ENCODE measurements at places on chromosomes 7 and 10. TPM values are rescaled to one million over a fixed set of nuclear protein-coding genes. Genes with fewer than 3 reads are reported as not detected.

DNA sequence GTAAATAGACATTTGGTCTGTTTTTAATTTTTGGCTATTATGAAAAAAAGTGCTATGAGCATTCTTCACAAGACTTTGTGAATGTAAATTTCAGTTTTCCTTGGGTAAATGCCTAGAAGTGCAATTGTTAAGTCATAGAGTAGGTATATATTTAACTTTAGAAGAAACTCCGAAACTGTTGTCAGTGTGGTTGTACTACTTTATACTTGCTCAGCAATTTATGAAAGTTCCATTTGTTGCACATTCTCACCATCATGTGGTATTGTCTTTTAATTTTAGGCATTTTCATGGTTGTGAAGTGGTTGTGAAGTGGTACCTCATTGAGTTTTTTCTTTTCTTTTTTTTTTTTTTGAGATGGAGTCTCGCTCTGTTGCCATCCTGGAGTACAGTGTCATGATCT lies 60.0 kb downstream of the TYW1 start:
- DNase-seq, result no peak

- no peak for DNase-seq
Observed at GRCh38 chr7:151871904-151872303, 5.0 kb downstream of the PRKAG2 start.

- DNase-seq, result no peak
Observed at GRCh38 chr10:117140525-117140902, 2.4 kb upstream of the VAX1 start.

GRCh38 chr10:97280783-97281182 lies 11.7 kb downstream of the ARHGAP19 start:
- DNase-seq, result no peak

The CNNM1 gene
- total RNA-seq, result not detected

The SPAM1 gene
- not detected for total RNA-seq

GRCh38 chr7:139367438-139368155 lies 7.9 kb downstream of the LUC7L2 start:
- no peak for DNase-seq

The CALML3 gene
- not detected for total RNA-seq

DNA sequence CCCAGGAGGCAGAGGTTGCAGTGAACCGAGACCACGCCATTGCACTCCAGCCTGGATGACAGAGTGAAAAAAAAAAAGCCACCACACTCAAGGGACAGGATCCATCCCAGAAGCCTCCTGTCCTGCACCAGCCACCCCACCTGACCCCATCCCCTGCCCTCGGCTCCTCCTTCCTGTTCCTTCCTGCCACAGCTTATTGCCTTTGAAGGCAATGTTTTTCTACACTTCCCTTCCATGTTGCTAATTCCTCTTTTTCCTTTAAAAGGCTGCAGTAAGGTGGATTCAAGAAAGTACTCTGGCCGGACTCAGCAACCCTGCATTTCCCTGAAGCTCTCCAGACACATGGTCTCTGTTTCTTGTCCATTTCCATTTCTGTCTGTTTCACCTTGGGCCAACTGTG lies 80.9 kb downstream of the FAM171A1 start:
- DNase-seq, result no peak

The DGKB gene
- not detected for total RNA-seq

The SFTPA1 gene
- not detected for total RNA-seq

DNA sequence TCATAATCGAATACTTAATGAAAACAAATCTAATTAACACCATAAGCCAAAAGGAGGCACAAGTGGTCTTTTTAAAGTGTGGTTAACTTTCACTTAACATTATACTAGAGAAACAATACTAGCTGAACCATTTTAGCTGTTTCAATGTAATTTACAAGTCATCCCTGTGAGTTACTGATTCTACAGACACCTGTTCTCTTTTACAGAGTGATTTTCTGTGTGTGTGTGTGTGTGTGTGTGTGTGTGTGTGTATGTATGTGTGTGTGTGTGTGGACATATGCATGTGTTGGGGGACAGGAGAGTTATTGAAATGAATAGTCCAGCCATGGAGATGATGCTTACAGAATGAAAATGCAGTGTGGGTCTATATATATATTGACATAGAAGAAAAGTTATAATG lies 200.2 kb downstream of the DNAJC1 start:
- no peak for DNase-seq

- DNase-seq, result no peak
Observed at GRCh38 chr10:83862723-83863122, 276.6 kb upstream of the GHITM start.

The PPP1R17 gene
- total RNA-seq, result not detected

DNA sequence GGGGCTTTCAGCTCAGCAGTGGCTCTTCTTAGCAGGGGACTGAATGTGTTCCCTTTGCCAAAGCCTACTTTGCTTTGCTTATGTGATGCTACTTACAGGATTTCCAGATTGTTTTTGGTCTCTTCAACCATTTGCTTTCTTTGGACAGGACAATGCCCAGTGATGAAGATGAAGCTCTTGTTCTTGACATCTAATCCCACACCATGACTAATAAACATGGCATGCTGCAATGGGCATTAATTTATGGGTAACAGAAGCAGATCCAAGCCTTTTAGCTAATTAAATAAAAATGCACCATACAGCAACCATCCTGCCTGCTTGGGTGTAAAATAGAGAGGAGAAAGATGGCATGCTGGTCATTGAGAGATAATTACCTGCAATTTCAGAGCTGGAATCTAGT lies 175.5 kb upstream of the ITGB1 start:
- no peak for DNase-seq

The CLDN3 gene
- total RNA-seq, result not detected

DNA sequence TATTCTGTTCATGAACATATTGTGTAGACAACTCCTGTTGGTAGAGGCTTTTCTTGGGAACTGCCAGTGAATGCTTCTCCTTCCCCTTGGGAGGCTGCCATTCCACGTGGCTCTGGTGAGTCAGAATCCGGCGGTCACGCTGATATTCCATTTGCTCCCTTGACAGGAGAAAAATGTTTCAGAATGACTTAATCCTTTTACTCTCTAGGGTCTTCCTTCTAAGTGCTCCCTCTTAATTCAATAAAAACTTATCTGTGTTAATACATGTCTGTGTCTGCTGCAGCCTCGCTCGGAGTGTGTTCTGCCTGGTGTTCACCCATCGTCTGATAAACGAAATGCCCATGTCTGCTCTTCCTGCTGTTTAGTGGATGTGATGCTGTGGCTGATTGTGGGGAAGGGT lies 278.6 kb downstream of the ARHGAP12 start:
- no peak for DNase-seq

DNA sequence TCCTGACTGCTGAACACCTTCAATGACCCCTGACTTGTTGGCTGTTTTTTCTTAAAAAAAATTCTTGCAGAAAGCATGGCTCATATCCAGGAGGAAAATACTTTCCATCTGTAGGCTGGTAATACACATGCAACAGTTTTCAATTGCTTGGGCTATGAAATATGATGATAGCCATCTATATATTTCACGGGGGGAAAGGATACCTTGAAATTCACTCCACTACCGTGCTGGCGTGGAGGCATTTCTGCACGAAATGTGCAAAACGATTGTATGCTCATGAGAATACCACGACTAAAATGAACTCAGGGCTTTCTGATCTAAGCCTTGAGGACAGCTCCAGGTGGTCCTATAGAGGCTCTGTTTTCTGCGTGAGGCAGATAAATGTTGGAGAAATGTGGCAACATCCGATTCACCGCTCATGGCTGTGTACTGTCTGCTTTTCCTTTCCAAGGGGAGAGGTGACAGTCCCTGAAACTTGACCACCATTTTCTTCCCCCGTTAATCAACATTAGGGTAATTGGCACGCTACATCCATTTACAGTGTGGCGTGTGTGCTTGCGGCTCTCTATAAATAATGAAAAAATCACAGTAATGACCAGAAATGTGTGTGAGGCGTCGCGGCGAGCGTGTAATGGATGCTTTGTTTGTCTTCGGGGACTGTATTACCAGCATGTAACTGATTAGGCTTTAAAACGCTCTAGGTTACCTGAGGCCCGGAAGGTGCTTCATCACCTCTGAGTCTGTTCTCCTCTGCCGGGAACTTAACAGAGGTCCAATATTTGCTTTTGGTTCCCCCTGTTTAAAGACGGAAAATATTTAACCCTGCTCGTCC lies 12.8 kb upstream of the CARD11 start:
- no peak for DNase-seq

DNA sequence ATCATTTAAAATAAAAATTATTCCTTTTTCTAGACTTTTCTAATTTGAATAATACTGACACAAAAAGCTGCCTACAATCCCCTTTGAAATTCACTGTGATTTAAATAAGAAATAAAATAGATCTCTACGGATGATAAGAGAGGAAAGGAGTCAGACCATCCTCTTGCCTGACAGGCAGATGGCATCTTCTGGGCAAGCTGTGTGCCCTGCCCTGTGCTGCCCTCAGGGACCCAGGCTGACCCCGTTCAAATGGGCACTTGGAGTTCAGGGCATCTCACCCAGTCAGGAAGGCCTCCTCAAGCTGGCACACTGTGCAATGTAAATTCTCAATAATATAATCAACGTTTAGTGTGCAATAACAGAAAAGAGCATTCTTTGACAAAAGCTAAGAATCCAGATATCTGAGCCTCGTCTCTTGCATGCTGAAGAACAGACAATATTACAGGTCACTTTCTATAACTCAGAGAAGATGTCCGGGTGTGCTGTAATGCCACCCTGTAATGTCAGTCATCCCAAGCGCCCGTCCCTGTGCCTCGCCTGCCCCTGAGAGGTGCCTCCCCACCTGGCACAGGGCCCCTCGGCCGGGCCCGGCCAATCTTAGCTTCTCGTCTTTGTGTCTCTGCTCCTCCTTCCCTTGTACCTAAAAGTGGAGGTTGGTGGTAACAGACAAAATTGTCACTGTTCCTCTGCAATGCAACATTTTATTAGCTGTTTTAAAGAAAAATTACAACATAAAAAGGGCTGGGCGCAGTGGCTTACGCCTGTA lies 263.3 kb downstream of the COBL start:
- DNase-seq, result no peak

DNA sequence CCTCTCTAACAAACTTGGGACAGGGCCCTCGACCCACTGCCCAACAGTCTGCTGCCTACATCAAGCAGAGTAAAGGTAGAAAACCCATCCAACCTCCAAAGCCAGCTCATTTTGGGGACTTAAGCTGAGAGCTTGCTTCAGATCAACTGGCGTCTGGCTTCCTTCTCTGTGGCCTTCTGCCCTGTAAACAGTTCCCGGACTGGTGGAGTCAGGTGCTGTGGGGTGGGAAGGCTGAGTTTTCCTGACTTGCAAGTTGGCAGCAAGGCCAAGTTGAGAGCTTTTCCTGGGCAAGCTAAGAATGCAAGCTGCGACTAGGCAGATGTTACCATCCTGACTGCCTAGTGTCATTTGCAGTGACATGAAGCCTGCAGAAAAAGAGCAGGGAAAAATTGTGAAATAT lies 3.7 kb downstream of the GALNT17 start:
- DNase-seq, result no peak

- DNase-seq, result no peak
Observed at GRCh38 chr7:29328811-29329210, 134.2 kb downstream of the CHN2 start.

GRCh38 chr7:99404235-99404976 lies 4.0 kb downstream of the PDAP1 start:
- DNase-seq, result no peak

The ANKRD30A gene
- total RNA-seq, result not detected

The NME8 gene
- not detected for total RNA-seq

DNA sequence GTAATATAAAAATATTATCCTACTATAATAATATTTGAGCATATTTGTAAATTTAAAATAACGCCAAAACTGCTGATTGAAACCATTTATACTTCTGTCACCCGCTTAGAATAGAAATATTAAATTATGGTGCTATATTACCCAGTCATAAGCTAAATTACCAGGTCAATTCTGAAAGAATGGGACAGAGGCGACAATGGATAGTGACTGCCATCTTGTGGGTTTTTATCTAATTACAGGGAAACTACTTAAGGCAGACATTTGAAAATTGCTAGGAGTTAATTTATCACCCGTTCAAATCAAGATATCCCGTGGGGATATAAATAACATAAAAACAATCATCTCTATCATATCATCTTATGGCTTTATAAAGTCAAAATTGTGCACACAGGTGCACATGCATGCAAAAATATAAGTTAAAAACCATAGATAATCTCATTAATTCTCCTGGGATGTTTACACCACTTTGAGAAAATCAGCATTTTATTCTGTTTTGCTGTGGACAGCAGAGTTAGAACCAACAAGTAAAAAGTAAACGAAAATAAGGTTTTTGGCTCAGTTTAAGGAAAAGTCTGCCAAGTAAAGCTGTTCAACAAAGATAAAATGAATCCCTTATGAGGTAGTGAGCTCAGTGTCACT lies 41.3 kb upstream of the HPSE2 start:
- DNase-seq, result peak; percentile 34

The ZNF727 gene
- total RNA-seq, result not detected

- no peak for DNase-seq
Observed at GRCh38 chr7:70432567-70433001, 699.4 kb upstream of the GALNT17 start.

DNA sequence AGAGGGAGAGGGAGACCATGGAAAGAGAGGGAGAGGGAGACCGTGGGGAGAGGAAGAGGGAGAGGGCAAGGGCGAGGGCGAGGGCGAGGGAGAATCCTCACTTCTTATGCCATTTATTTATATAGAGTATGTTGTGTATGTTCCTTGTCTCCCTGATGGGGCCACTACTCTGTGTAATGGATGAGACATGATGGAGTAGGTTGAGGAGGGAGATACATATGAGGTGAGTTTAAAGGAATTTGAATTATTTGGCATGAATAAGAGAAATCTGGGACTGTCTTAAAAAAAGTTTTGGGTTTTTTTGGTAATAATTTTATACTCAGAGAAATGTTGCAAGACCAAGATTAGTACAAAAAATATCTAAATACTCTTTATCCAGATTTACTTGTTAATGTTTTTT lies 20.1 kb downstream of the CCSER2 start:
- DNase-seq, result no peak

GRCh38 chr10:21858455-21858854 lies 145.1 kb downstream of the DNAJC1 start:
- no peak for DNase-seq

The JCAD gene
- not detected for total RNA-seq

The C7orf57 gene
- total RNA-seq, result 0.29 TPM

DNA sequence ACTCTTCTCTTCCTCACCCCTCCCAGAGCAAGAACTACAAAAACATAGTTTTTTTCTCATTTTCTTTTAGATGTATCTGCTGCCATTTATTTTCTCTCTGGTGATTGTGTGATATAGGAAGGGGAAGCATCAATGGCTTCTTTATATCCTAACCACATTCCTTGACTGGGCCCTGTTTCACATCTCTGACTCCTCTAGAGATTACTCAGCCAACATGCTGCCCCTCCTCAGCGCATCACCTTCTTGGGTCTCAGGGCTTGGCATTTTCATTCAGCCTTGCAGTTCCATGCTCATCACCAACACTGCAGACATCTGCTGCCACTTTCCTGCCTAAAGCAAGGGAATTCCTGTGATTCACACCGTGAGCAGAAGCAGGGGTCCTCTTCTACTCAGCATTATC lies 705.5 kb downstream of the AUTS2 start:
- DNase-seq, result no peak

The MTERF1 gene
- 21.4 TPM for total RNA-seq

DNA sequence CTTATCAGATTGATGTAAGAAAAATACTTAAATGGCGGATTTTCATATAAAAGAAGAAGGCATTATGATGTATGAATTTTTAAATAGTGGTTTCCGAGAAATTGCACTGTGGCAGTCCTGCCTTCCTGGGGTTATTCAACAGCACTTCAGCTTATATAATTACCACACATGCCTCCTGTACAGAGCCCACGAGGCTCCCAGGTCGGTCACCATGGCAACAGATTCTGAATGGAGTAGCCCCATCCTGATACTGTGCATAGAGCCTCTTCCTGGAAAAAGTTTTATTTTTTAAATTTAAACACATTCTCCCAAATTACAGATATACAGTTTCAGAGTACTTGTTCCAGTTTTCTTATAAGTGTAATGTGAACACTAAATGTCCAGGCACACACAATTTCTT lies 15.9 kb upstream of the ASB4 start:
- peak; percentile 8 for DNase-seq

The SCART1 gene
- 15.2 TPM for total RNA-seq
